ENCODE measurements at places on chromosomes 3 and 15.

- DNase-seq: no peak
Measured at GRCh38 chr3:78645628-78646310, 1122.0 kb downstream of the ROBO1 start.

- DNase-seq: no peak
Measured at GRCh38 chr3:101193957-101194356, 126.4 kb downstream of the IMPG2 start.

- DNase-seq: no peak
Measured at GRCh38 chr3:58529516-58530353, 7.3 kb downstream of the ACOX2 start.

- no peak for DNase-seq
Measured at GRCh38 chr3:192169332-192169915, 557.9 kb downstream of the FGF12 start.

DNA sequence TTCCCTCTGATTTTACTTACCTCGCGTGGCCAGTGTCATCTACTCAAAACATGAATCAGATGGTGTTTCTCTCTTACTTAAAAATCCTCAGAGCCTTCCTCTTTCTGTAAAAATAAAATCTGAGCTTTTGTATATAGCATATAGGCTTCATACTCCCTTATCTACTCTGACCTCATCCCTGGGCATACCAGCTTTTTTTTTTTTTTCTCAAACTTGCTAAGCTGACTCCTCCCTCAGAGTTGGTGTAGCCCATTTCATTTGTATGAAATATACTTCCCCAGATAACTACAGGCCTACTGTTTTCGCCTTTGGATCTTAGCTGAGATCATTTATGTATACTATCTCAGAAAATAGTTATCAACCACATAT, 648.9 kb upstream of the ALCAM start:
- no peak for DNase-seq

GRCh38 chr15:25863111-25863967, at the start of gene ATP10A:
Gene ATP10A, minus strand, starts transcription at chr15:25863327. Its CDS starts 231 bp downstream, at chr15:25863096.
- no peak for DNase-seq

GRCh38 chr15:64010719-64011118, 35.6 kb downstream of the DAPK2 start:
- DNase-seq: peak; percentile 67

DNA sequence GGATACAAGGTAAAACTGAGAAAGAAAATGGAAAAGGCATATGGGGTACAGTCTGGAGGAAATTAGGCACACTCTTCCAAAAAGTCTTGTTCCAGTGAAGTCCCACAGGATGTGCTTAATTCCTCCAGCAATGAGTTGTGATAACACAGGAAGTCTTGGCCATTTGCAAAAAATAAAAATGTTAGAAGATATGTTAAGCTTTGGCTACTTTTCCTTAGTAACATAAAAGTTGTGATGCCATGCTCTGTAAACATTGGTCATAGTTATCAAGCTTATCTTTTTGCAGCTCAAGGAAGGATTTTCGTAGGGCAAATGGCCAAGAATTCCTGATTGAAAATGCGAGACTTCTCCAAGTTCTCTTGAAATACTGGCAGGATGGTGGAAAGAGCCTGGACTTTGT, 26.4 kb downstream of the LNP1 start:
- DNase-seq: no peak

GRCh38 chr3:197847866-197848401, 56.9 kb downstream of the LRCH3 start:
- DNase-seq: no peak

- DNase-seq: no peak
Measured at GRCh38 chr15:96362755-96363651, 32.5 kb downstream of the NR2F2 start.

DNA sequence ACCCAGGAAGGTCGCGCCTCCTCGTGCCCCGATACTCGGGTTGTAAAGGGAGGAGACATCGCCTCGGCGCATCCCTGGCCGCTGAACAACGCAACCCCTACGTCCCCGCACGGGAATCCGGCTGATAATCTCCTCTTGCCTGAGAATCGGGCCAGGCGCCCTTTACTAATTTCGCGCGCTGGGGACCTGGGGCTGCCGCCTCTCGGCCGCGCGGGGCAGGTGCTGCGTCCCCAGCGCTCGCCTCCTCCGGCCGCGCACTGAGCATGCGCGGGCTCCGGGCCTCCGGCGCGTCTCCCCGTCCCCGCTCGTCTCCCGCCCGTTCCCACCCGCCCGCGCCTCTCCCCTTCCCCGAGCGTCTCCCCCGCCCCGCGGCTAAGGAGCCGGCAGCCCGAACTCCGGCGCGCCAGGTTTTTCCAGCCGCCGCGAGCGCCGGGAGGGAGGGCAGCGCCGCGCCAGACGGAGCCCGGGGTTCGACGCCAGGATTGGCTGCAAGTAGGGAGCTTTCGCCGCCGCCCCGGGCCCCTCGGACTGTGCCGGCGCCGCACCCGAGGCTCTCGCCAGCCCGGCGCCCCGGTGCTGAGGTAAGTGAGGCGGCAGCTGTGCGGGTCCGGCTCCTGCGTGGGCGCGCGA, at the start of gene CNTN4:
TSS of gene CNTN4 (plus strand) at position 469 of the 630 bp plus-strand sequence.
- DNase-seq: no peak

DNA sequence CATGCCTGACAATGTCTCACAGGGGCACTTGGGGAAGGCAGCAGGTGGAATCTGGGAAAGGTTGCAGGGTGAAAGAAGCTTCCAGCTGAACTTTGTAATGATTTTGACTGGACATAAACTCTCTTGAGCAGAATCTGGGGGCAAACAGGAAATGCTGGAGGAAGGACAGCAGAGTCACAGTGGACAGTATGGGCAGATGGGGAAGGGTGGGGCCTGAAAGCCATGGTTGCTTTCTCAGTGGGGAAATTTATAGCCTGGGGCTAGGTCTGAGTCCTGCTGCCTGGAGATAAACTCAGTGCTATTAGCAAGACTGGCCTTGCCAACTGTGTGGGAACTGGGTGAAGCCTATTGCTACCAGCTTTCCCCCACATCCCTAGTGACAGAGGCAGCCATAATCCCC, 203.2 kb downstream of the OSBPL10 start:
- DNase-seq: no peak

DNA sequence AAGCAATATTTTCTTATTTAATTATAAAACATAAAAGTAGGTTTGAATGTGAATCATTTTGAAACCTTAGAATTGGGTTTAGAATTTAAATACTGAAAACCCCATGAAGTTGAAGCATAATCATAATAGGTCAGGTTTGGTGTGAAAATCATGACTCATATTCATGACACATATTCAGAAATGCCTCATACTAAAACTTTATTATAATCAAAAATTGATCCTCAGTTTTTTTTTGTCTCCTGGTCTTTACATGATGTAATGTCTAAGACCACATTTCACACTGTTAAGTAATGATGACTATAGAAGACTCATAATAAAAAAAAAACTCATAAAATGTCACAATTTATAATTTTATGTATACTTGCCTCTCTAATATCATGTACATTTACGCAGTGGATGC, 190.4 kb downstream of the FOXP1 start:
- no peak for DNase-seq

DNA sequence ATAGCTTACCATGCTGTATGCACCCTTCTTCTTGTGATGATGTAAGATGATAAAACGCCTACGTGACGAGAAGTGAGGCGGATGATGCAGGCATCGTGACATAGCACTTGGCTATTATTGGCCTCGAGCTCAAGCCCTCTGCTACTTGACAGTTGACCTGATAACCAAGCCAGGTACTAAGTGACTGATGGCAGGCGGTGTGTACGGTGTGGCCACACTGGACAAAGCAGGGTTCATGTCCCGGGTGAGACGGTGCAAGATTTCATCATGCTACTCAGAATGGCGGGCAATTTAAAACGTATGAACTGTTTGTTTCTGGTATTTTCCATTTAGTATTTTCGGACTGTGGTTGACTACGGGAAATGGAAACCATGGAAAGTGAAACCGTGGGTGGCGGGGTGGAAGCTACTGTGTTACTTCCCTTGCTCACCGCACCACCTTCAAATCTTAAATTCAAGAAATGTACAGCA, 57.7 kb downstream of the SLC12A8 start:
- no peak for DNase-seq

DNA sequence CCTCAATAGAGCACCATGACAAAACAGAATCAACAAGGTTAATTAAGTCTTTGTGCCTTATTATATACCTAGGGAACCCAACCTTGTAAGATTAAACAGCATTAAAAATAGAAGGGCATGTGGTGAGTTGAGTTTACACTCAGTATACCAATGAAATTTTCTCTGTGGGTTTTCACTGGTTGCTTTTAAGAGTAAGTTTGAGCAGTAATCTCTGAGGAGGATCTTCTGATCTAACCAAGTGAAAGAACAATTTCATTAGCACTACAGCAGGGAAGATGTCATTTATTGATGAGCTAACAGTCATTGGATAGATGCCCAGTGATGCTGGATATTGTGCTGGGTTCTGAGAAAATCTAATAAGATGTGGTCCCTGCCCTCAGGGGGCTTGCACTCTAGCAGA, 26.9 kb upstream of the AKAP13 start:
- no peak for DNase-seq

- DNase-seq: no peak
Measured at GRCh38 chr15:101481917-101482525, 7.5 kb downstream of the PCSK6 start.

DNA sequence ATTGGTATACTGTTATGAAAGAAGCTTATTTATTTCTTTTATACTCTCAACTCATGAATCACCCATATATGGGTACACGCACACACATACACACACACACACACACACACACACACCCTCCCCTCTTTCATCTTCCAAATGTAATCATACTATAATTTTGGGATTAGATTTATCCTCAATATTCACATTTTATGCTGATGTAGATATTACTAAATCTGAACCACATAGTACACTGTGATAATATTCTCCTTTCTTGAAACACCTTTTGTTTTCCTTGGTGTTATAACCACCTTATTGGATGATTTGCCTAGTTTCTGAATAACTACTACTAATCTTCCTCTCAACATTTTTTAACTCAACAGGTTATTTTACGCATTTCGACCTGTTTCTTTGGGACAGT, 8.1 kb upstream of the GHSR start:
- DNase-seq: no peak

DNA sequence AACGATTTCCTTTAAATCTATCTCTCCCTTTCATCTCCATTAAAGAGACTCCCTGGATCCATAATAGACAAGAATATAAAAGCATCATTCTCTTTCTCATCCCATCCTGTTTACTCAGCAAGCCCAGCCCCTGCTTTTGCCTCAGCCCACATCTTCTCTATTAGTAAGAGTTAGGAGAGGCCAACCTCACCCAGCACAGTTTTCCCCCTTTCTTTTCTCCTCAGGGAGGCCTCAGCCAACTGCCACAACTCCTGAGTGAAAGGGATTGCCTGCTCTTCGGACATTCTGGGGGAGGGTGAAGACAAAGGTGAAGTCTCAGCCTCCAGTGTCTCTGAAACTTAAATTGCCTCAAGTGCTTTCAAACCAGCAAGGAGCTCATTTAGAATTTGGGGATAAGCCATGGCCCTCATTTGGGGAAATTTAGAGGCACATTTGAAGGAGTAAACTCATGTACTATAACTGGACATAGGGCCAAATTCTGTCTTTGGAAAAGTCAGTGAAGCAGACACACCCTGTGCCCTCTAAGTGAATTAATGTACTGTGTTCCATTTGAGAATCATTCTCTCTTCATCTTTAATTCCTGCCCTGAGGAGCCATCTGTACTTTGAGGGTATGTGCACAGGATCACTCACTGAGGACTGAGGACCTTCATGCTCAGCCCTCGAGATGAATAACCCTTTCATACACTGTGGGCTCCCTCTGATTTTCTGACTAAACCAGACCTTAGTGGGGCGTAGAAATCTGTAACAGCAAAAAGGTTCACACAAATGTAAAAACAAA, 82.5 kb downstream of the SOX2 start:
- no peak for DNase-seq

- DNase-seq: no peak
Measured at GRCh38 chr3:12901623-12902045, 60.3 kb upstream of the RPL32 start.

DNA sequence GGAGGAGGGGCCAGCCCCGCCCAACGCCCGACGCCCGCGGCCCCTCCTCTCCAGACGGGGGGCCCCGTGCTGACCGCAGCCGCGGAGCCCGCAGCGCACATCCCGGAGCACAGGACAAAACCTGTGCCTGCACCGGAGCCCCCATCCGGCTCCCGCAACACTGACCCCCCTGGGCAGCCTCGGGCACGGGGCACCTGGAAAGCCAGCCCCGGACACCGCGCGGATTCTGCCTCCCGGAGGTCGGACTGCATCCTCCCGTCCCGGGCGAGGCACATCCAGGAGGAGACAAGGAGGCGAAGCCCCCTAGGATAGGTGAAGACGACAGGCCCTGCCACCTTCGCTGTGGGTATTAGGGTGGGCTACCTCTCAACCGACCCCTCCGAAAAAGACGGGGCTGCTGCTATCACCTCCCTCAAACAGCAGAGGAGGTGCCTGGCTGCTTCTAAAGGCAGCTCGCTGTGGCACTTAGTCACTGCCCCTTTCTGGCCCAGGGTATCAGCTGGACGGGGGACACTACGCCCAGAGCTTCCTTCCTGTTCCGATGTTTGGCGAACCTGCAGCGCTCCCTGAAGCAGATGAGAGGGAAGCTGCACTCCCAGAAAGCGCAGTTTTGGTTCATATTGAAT, 10.6 kb downstream of the XXYLT1 start:
- no peak for DNase-seq

GRCh38 chr3:160998581-160998980, 106.6 kb downstream of the B3GALNT1 start:
- no peak for DNase-seq

DNA sequence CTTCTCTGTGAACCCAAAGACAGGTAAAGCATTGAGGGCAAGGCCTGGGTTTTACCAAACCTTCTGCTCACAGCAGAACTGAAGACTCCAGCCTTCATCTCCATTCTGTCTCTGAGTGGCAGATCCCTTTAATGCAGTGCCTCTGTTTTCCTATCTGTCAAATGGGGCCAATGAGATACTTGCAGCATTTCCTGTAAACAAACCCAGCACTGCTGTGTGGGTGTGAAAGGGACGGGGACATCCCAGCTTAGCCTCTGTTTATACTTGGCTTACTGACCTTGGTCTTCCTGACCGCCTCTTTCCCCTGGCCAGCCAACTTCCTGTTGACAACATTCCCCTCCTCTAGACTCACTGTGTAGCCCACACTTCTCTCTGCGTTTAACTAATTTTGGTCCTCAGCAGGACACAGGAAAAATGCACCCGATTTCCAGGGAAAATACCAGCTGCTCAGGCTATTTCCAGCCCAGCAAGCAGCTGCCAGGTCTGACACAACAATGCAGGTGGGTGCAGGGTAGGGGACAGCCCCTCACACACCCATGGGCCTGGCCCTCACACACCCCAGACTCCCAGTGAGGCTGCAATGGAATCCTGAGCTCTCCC, 105.9 kb upstream of the HERC1 start:
- DNase-seq: no peak

- DNase-seq: no peak
Measured at GRCh38 chr15:87547470-87548181, 708.9 kb downstream of the NTRK3 start.

DNA sequence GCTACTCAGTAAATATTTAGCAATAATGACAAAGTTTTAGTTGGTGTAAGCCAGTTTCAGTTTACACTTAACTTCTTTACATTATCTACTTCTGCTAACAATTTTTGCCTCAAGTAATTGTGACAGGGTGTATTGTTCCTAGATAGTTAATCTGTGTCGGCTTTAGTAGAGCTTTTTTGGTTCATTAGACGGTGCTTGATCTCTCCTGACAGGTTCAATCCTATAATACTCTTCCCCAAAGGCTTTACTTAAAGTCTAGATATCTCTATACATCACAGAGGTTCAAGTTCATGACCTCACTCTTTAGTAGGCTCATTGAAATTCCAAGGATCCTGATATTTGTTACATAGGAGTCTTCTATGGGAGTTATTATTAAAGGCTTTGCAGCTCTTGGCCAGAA, 365.6 kb upstream of the DPPA4 start:
- DNase-seq: no peak
